ENCODE measurements at places on chromosomes 7 and 10.

GRCh38 chr10:89554433-89554832 is 19.0 kb upstream of the SLC16A12 start:
- DNase-seq: no peak

DNA sequence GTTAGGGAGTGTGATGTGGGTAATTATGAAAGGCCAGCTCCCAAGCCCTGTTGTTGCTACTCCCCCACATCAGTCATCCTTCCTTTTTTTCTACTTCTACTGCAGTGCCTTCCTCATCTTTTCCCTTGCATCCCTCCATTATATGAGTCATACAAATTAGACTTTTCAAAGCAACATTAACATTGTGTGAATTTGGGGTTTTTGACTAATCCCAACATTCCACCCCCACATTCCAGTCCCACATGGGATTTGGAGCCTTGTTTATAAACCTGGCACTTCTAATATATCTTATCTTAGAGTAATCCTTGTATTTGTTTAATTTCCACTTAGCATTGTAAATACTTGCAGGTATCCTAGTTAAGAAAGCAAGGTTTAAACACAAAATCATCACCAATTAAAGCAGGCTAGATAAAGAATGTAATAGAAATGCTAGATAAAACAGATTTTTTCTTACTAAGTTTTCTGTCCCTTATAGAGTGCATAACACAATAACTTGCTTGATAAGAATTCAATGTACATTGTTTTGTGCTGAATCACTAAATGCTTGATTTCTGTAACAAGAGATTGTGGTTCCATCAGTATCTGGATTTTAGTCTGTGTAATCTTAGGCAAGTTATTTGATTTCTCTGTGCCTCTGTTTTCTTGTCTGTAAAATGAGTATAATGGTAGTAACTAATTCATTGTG is 165.8 kb downstream of the CFTR start:
- DNase-seq: no peak

DNA sequence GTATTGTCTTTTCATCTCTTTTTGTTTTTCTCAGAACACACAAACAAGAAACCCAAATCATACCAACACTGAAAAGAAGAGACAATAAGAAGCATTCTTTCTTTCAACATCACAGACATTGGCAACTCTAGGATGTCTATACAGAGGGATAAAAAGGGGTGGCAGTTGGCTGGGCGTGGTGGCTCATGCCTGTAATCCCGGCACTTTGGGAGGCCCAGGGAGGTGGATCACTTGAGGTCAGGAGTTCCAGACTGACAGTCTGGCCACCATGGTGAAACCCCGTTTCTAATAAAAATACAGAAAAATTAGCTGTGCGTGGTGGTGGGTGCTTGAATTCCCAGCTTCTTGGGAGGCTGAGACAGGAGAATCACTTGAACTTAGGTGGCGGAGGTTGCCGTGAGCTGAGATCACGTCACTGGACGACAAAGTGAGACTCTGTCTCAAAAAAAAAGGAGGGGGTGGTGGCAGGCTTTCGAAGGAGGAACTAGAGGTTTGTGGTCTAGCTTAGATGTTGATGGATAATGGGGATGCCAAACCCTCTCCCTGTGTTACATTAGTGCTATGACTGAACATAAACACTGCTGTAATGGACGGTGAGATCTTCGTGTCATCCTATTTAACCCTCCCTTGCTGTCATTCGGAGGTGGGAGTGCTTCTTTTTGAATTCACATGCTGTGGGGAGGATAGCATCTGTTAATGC is 9.4 kb downstream of the CNNM2 start:
- DNase-seq: no peak

DNA sequence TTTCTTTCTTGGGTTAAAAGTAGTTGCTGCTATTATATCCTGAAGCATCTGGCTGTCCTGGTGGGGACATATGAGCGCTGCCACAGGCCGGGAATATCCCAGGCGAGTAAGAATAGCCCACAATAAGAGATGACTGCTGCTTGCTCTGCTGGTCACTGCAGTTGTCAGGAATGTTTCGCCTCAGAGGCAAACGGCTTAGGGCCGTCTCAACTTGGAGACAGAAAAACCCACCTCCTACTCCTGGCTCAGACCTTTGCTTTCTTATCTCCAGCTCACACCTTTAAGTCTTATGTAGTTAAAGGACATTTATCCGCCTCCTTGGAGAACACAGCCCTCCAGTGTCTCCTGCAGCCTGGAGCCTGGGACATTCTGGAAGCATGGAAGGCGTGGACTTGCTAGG is at the start of gene GJD4:
Gene GJD4 (plus strand): TSS at position 151 of the 400 bp plus-strand sequence. CDS start 227 bp downstream, at position 378.
- no peak for DNase-seq

DNA sequence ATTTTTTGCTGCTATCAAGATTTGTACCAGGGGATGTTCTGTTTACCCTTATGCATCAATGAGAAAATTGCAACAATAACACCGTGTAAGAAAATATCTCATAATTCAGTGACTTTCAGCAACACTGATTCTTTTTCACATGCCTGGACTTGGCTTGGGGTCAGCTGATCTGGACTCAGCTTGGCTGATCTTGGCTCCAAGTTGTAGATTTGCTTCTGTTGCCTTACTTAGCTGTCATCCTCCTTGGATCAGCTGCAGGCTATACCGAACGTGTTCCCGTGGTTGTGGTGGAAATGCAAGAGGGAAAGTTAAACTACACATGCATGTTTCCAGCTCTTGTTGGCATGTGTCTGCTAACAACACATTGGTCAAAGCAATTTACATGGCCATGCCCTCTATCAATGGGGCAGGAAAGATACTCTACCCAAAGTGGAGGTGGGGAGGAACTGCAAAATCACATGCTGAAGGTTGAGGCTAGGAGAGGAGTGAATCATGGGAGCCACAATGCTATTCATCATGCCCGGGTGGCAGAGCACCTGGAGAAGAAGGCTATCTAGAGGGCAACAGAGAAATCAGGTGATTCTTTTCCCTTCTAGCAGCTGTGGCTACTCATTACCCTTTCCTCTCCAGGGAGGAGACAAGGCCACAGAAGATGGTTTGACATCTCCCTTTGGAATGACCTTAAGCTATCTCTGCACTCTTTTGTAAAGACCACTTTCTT is 1276.3 kb upstream of the AUTS2 start:
- DNase-seq: no peak

All from stimulated activated CD8-positive, alpha-beta memory T cell treated with anti-CD3 and anti-CD28 coated beads, Interleukin-2, amount 100 ng/mL, for 48 hours (primary cell).